Progenitor cell of endocrine pancreas (in vitro differentiated cells): ENCODE measurements at places on chromosomes 3 and 15. TPM values are rescaled to one million over a fixed set of nuclear protein-coding genes. Genes with fewer than 3 reads are reported as not detected.

DNA sequence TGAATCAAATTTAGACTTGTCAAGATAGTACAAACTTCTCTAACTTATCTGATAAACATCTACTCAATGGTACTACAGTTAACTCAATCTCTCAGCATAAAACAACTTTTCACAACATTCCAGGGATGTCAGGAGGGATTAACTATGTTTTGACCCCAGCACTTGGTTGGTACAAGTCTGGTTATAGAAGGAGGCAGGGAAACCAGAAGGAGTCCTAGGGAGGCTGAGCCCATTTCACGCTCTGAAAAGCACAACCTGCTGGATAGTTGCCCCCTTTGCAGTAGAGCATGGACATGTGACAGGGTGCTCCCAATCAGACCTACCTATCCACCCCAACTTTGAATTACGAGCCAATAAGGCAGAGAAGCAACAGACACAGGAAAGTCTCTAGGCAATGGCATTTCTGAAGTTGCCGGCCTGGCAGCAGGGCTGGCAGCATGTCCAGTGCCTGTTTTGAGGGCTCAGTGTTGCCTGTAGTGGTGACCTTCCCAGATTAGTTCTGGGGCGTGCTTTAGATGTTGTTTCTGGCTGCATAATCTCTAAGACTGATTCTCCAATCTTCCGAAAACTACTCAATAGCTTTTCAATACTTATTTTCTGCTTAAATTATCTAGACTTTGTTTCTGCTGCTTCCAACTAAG, 8.2 kb downstream of the ANKUB1 start:
- no peak for DNase-seq

- DNase-seq: no peak
These were observed 22.1 kb downstream of the ARNT2 start for GRCh38 chr15:80426316-80426715.

- DNase-seq: no peak
These were observed 9.3 kb upstream of the SLC28A1 start for GRCh38 chr15:84874981-84875699.

DNA sequence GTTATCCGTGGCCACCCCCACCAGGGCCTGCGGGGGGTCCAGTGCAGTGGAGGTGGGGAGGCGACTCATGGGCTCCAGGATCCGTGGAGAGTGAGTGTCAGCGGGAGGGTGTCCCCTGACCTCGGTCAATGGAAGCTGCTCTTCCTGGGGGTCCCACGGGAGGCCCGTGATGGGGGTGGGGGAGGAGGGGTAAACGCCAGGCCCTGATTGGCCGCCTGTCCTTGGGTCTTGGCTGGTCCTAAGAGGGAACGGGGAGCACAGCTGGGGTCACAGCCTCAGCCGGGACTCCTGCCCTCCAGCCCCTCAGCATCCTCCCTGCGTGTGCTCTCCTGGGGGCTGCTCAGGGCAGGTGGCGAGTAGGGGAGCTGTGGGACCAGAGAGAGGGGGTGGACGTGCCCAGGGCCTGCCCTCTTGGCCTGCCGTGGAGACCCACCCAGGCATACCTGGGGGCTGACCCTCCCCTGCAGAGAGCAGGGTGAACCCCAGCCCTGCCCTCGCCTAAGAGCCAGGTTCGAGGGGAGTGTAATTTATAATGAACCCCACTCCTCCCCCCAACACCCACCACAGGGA, 184.6 kb downstream of the GOLGA6L6 start:
- DNase-seq: no peak

GRCh38 chr3:15942936-15943335, 145.2 kb upstream of the ANKRD28 start:
- no peak for DNase-seq

GRCh38 chr3:123877466-123877865, 6.7 kb downstream of the MYLK start:
- no peak for DNase-seq

- no peak for DNase-seq
These were observed 56.9 kb upstream of the NR2C2 start for GRCh38 chr3:14890476-14890875.

GRCh38 chr3:20669184-20669583, 483.2 kb upstream of the SGO1 start:
- no peak for DNase-seq

DNA sequence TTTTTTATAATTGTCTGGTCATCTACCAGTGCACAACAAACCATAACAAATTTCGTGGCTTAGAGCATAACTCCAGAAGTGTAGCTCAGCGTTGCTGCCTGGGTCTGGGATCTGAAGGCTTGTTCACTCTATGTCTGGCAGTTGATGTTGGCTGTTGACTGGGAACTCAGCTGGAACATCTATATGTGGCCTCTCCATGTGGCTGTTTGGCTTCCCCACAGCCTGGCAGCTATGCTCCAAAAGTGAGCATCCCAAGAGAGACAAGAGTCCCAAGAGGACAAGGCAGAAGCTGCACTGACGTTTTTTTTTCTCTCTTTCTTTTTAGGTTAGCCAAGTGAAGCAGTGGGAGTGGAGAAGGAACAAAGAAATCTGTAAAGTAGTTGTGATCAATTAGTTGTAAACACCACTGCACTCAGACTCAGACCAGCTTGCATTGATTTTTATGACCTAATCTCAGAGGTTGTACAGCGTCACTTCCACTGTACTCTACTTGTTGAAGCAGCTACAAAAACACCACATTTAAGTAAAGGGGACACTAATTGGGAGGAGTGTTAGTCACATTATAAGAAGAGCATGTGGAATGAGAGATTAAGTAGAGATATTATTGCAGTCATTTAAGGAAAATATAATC, 2.5 kb upstream of the GPR176 start:
- no peak for DNase-seq

- DNase-seq: no peak
These were observed 13.0 kb downstream of the MITF start for GRCh38 chr3:69752241-69752640.

GRCh38 chr3:15514663-15515340, 6.7 kb downstream of the COLQ start:
- DNase-seq: no peak

GRCh38 chr3:155637567-155637966, 107.3 kb downstream of the PLCH1 start:
- no peak for DNase-seq

DNA sequence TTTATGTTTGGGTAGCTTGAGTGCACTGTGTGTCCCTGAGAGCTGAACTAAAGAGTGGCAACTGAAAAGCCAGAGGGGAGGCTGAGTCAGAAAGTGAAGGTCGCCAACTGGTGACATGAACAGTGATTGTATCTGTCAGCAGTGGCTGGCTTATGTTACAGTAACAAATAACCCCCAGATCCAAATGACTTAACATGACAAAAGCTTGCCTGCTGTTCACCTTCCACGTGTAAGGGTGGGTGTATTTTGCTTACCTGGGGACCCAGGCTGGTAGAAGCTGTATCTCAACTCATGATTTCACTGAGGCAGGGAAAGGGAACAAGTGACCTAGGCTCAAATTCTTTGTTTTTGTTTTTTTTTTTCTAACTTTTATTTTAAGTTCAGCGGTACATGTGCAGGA, 147.3 kb downstream of the THSD4 start:
- DNase-seq: no peak

GRCh38 chr3:6228958-6229683, 631.8 kb upstream of the GRM7 start:
- DNase-seq: no peak

Gene ZCWPW2
- 0.81 TPM in 1 of 2 replicates, not detected in the other for total RNA-seq

Gene SMAD6
- total RNA-seq: 35.5 and 38.9 TPM in 2 replicates

Gene ADCY5
- 33.8 and 35.9 TPM in 2 replicates for total RNA-seq

Gene KPNA1
- total RNA-seq: 82.5 and 85.5 TPM in 2 replicates
